ENCODE measurements at places on chromosomes 12 and 14.

- no peak for DNase-seq
Observed at GRCh38 chr12:59298296-59298695, 297.5 kb upstream of the SLC16A7 start.

DNA sequence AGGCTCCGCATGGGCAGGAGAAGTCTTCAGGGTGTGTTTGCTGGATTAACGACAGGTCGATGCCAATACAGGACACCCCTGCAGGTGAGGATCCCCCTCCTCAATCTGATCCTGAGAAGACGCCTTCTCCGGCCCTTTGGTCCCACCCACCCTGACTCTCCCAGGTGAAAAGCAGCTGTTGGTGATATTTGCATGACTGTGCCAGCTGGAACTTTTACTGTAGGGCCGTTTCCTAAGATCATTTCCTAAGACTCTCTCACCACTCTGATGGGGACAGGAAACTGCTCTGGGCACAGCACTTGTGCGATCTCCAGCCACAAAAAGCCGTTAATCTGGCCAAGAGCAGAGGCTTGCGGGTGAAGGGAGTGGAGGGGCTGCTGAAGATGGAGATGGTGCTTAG is 16.8 kb upstream of the EIF5 start:
- DNase-seq: no peak

GRCh38 chr14:52283099-52283498 is 15.6 kb downstream of the PTGDR start:
- DNase-seq: no peak

GRCh38 chr14:65414961-65415589 is 2.5 kb downstream of the FUT8 start:
- peak; percentile 32 for DNase-seq

All from NCI-H510A treated with DMSO at 0.1 percent for 48 hours (cell line).